Suppressor macrophage treated with lipopolysaccharide for 4 hours (primary cell): ENCODE measurements at places on chromosomes 5 and 9.

DNA sequence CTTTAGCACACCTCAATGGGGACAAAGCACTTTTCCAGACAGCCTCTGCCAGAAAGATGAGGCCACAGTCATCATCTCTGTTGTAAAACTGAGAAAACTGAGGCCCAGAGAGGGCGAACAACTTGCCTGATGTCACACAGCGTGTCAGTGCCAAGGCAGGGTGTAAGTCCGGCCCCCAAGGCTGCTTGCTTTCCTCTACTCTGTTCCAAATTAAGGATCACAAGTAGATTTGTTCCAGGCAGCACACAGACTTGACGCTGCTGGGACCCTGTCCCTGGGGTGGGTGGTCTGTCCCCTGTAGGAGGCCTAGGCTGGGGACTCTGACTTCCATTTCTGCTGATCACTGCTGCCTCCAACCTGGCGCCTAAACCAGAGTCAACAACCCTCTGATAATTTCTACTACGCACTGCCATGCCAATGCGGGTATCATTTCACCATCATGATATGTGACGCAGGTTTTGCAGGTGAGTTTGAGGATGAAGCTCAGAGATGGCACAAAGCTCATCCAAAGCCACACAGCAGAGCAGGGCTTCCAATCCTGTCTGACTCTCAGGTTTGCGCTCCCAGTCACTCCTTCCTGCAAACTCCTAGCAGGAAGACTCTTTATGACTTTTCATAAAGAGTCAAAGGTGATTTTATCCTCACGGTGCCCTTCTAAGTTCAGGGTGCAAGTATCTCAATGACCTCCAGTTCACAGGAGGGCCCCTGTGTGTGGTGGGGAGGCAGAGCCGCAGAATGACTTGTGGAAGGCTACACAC lies 13.5 kb upstream of the RALGDS start:
- DNase-seq: no peak

GRCh38 chr5:92977846-92978540 lies 603.0 kb downstream of the NR2F1-AS1 start:
- no peak for DNase-seq

- DNase-seq: peak; percentile 3
Observed at GRCh38 chr5:34930462-34930844, 1.1 kb downstream of the DNAJC21 start.

DNA sequence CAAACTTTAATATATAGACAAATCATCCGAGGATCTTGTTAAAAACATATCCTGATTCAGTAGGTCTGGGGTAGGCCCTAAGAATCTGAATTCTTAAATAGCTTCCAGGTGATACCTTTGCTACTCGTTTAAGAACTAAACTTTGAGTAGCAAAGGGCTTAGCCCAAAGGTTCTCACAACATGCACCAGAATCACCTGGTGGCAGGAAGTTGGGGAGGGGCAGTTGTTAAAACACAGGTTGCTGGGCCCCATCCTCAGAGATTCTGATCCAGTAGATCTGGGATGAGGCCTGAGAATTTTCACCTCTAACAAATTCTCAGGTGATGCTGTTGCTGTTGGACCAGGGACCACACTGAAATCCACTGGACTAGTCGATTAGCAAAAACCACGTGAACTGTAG lies 20.0 kb upstream of the RGMB start:
- DNase-seq: no peak

DNA sequence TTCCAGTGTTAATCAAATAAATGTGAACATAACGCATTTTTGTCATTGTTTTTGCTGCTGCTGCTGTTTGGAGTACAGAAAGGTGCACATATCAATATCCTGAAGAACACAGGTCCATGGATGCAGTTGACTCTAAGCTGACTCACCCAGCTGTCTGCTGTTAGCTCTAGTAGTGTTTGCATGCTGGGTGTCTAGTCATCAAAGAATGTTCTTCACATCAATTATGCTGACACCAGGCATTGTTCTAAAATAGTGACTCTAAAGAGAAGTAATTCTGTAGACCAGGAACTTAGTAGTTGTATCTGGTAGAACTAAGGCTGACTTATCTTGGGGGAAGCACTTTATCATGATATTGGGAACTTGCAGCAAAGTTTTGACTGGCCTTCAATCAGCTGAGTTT lies 55.7 kb upstream of the DPYSL3 start:
- peak; percentile 6 for DNase-seq

DNA sequence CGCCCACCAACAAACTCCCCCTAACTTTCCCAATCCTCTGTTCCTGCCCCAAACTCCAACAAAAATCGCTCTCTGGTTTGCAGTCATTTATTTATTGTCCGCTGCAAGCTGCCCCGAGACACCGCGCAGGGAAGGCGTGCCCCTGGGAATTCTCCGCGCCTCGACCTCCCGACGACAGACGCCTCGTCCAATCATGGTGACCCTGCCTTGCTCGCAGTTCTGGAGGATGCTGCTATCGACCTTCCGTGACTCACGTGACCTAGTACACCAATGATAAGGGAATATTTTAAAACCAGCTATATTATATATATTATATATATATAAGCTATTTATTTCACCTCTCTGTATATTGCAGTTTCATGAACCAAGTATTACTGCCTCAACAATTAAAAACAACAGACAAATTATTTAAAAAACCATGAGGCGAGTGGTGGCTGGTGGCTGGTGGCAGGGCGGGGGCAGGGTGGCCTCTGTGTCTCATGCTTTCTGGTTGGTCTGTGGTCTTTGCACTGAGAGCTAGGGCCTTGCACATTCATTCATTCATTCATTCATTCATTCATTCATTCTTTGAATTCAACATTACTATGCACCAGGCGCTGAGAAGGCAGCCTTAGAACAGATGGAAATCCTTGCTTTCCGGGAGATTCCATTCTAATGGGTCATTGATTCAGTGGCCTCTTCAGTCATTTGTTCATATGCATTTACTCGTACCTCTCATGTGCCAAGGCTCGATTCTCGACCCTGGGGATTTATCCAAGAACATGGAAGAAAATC lies 37.9 kb downstream of the FGF18 start:
- no peak for DNase-seq

DNA sequence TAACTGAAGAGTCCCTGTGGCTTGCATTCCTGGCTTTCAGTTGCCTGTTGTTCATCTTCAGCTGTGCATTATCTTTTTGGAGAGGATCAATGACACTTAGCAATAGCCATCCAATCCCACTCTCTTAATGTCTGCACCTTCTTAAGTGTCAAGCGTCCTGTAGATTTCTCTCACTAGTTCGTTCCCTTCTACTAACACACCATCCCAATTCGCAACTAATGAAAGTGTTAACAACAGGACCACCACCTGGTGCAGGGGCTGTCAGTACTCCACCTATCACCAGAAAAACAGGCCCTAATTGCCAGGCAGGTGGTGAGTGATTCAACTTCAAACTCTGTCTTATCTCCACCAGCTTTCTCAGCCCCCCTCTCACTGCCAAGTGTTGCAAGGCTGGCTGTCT lies 169.4 kb upstream of the EFNA5 start:
- DNase-seq: no peak

GRCh38 chr5:177362610-177363507 lies 5.1 kb downstream of the RGS14 start:
- peak; percentile 67 for DNase-seq

DNA sequence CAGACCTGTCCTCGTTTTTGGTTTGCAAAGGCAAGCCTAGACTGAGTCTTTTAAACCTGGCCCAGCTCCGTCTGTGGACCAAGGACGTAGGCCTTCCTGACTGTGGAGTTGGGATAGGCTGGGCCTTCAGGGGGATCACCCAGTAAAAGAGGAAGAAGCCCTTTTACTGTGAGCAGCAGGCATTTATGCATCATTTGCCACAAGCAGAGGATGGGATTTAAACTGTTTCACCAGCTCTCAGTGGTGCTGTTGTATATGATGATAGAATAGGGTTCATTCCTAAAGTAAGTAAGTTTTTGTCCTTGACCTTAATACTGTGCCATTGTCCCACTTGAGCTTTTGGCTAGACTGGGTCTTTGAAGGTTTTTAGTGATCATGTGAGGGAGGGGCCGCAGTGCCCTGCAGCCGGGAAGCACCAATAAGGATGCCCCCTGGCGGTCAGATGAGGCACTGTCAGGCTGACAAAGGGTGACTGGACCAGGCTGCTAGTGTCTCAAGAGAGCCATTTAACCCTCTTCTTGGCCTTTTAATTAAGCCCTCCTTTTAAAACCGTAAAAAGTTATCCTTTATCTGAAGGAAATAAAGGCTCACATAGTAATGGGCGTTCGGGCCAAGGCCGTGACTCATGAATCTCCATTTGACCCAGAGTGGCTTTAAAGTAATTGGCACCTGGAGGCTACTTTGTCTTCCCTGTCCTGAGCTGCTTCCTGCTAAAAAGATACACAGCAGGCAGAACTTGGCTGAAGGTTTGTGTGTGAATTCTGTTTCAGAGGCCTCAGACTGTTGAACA lies 74.0 kb downstream of the UBAP1 start:
- DNase-seq: peak; percentile 74

GRCh38 chr5:157978061-157978460 lies 119.1 kb upstream of the CLINT1 start:
- no peak for DNase-seq

DNA sequence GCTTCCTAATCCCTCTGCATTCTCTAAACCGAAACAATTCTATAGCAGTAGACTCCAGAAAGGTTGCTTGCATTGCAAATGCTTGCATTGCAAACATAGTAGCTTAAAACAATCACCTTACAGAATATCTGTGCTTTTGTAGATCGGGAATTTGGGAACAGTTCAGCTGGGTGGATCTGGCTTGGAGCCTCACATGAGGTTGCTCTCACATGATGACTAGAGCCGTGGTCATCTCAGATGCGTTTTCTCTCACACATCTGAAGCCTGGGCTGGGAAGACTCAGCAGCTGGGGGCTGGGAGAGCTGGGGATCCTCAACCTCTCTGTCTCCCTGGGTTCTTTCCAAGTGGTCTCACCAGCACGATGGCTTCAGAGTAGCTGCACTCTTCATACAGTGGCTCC lies 127.8 kb downstream of the MSX2 start:
- no peak for DNase-seq

GRCh38 chr9:69370430-69370829 lies 45.4 kb downstream of the ENTREP1 start:
- no peak for DNase-seq

DNA sequence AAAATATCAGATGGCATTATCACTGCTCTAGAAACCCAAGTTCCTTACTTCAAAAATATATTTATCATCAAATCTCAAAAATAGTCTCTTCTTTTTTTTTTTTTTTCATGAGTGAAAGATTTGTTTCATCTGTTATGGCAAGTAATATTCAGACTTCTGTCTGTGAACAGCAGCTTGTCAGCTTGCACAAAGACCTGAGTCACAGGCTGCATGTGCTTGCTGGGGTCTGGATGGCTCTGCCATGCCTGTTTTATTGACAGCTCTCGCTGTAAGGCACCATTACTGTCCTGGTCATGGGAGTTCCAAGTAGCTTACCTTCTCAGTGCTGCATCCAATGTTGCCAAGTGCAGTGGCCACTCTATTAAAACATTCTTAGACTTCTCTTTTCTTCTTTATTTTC lies 456.4 kb downstream of the GADD45G start:
- DNase-seq: no peak

- DNase-seq: peak; percentile 2
Observed at GRCh38 chr9:2720179-2720654, 2.9 kb downstream of the KCNV2 start.

DNA sequence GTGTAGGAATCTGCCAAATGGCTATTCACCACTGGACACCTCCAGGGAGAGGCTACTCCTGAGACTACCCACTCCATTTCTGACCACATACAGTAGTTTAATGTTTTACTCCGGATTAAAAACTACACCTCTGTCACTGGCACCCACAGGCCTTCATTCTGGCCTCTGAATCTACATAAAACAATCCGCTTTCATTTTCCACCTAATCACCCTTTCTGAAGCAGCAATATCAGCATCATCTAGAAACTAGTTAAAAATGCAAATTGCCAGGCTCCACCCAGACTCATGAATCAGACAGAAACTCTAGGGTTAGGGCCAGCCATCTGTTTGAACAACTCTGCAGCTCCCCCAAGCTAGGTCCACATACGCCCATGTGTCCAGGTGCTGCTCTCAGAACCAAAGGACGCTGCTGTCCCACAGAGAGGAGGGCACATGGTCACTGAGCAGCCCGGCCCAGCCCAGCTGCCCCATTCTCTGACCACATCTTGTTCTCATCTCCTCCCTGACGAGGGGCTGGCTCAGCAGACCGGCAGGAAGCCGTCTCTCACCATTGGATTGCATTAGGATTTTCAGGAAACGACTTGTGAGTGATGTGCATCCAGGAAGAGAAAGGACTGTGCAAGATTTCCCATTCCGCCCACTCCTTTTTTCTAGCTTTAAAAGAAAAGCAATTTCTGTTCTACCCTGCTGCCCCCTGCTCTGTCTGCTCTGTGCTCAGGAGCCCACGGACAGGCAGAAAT lies 34.7 kb downstream of the ADAM19 start:
- DNase-seq: peak; percentile 68

DNA sequence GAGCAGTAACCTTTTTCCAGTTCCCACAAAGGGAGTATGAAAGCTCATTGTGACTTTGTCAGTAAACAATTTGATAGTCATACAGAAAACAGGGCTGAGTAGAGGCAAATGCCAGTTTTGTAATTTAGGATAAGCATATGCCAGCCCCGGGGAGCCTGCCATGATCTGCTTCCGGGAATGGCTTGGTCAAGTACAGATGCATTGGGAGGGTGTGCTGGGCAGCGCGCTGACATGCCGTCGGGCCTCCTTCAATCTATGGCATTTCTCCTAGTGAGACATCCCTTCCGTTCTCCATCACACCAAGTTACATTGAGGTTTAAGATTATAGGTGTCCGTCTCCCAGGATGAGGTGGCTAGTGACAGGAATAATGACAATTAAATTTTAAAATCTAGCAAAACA lies 48.6 kb downstream of the GNA14 start:
- no peak for DNase-seq

DNA sequence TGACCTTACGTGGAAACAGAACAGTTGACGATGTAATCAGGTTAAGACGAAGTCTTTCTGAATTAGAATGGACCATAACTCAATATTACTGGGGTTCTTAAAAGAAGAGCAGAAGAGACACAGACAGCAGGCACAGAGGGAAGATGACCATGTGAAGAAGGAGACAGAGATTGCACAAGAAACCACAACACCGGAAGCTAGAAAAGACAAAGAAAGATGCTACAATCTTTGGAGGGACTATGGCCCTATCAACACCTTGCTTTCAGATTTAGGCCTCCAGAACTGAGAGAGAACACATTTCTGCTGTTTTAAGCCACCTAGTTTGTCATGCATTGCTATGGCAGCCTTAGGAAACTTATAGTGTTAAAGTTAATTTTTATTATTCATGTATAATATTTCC lies 27.1 kb downstream of the CDH9 start:
- no peak for DNase-seq
